ENCODE measurements at places on chromosomes 12 and 14.

DNA sequence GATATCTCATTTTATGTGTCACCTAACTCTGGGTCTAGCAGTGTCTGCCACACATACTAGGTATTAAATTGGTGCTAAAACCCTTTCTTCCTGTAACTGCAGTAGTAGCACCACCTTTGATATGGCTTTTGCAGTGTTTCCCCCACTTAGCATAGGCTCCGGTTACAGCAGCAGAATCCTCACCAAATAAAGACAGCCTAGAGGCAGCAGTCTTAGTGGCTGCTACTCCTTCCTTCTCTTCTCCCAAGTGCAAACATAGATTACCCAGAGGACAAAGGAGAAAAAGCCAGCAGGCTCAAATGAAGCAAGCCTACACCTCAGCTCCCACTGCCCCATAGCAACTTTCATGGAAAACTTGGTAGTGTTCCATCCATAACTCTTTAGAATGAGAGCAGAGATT is 30.1 kb upstream of the ABCC9 start:
- no peak for DNase-seq

GRCh38 chr12:88111074-88111652 is 30.7 kb downstream of the CEP290 start:
- DNase-seq: no peak

DNA sequence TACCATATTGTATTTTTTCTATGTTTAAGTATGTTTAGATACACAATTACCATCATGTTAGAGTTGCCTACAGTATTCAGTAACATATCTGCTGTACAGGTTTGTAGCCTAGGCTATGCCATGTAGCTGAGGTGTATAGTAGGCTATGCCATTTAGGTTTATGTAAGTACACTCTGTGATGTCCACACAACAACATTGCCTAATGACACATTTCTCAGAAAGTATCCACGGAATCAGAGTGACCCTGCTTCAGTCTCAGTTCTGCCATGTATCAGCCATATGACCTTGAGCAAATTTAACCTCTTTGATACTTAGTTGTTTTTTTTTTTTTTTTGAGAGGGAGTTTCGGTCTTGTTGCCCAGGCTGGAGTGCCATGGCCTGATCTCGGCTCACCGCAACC is 12.7 kb downstream of the SUSD6 start:
- no peak for DNase-seq

DNA sequence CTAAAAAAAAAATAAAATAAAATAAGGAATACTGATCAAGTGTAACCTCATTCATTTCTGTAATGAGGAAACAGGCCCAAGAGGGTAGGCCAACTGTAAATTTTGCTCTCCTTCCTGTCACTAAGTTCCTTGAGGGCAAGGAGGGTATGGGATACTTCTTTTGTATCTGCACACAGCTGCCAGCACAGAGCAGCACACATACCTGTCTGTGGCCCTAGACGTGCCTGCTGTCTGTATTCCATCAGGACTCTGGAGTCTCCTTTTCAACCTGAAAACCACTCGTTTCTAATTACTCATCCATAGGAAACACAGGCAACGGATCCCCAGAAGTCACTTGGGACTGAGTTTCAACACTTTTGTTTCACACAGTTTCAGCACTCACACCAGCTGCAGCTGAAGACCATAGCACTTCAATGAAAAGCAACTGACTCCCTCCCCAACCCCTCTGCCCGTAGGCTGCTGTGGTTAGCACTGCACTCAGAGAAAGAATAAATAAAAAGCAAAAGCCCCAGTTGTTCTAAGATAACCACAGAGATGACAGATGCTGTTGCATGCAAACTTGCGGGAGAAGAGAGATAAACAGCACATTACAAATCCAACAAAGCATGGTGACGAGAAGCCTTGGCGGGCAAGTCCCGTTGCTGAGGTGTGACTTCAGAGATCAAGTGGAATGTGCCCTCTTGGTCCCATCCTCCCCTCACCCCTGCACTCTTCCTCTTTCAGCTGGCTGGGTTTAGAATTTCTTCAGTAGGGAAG is 24.9 kb downstream of the CRACR2A start:
- DNase-seq: no peak

GRCh38 chr14:104975481-104976197 is 2.5 kb downstream of the AHNAK2 start:
- DNase-seq: no peak
